ENCODE measurements at places on chromosomes 2 and 18. TPM values are rescaled to one million over a fixed set of nuclear protein-coding genes. Genes with fewer than 3 reads are reported as not detected.
A peak's percentile ranks its signal among the peaks of the same experiment; 100 is the strongest.

DNA sequence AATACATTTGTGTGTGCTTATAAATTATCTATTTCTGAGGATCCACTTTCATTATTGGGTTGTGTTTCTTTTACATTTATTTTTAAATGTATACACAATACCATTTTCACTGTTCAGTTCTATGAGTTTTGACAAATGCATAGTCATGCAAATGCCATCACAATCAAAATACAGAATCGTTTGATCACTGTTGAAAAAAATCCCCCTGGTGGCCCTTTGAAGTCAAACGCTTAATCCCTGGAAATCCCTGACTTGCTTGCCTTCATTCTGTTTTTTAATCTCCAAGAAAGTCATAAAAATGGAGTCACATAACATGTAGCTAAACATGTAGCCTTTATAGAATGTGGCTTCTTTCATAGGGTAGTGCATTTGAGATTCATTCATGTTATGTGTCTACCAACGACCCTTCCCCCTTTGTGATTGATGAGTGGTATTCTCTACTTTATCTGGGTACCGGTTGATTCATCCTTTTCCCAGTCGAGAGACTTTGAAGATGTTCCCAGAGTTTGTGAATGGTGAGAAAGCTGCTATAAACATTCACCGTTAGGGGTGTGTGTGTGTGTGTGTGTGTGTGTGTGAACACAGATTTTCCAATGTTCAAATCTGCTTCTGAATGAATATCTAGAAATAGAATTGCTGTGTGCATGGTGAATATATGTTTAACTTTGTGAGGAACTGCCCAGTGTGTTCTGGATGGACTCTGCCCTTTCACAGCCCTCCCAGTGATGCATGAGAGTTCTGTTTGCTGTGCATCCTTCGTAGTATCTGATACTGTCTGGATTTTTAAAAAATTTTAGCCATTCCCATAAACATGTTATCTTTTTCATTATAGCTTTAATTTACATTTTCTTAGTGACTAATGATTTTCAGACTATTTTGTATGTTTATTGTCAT is 173.6 kb downstream of the GALR1 start:
- H3K36me3 ChIP-seq, result no peaks in the 10 kb centered on the region
- H3K27ac ChIP-seq, result no peak overlapping the region
- no peaks in the 10 kb centered on the region for H3K27me3 ChIP-seq
- H3K4me1 ChIP-seq, result no peaks in the 10 kb centered on the region

DNA sequence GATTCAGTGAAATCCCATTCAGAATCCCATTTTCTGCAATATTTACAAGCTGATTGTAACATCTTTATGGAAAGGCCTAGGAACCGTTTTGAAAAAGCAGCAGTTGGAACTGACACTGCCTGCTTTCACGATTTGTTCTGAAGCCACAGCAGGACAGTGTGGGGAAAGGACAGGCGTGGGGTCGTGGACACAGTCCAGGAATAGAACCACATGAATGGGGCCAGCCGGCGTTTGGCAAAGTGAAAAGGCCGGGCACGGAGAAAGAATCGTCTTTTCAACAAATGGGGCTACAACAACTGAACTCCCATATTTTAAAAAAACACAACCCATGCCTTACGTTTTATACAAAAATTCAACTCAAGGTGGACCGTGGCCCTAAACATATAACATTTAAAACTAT is 69.8 kb downstream of the SLC66A2 start:
- no peak overlapping the region for H3K27ac ChIP-seq
- no peak overlapping the region for H3K4me3 ChIP-seq
- H3K4me1 ChIP-seq, result no peaks in the 10 kb centered on the region
- no peaks in the 10 kb centered on the region for H3K36me3 ChIP-seq

DNA sequence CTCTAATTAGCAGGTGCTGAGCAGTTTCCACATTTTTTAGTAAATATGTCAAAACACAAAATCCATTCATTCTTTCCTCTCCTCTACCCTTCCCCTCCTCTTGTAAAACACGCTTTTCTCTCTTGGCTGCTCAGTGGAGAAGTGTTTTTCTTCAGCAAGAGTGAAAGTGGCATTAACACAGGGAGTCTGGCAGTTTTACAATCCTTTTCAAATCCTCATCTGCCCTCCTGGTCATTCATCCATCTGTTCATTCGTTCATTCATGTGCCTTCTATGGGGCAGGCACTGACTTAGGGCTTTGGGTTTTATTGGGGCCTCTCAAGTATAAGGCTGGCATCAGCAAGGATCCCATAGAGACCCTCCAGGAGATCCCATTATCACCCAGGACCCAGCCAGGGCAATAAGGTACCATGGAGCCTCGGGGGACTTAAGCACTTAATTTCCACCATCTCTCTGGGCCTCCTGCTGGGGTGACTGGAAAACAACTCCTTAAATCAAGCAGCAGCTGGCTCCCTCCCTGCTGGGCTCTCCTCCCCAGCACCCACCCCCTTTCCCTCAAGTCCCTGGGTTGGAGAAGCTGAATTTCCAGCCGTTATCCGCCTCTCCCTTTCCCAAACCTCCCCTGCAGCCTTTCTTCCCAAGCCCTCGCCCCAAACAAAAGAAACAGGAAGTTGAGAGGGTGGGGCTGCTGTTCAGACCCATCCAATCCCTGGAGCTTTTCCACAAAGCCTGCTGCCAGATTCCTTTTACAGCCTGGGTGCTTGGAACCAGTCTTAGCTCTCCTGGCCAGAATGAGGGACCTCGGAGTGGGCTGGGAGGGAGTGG is 32.6 kb downstream of the MARCHF4 start:
- no peak overlapping the region for H3K4me3 ChIP-seq
- H3K27ac ChIP-seq, result no peak overlapping the region
- no peaks in the 10 kb centered on the region for H3K27me3 ChIP-seq
- no peak for DNase-seq

Gene UGT1A4
- not detected for total RNA-seq

- H3K36me3 ChIP-seq, result no peaks in the 10 kb centered on the region
- no peaks in the 10 kb centered on the region for H3K27me3 ChIP-seq
- no peak within 1 kb of the TSS for H3K27ac ChIP-seq
Observed at GRCh38 chr2:79025421-79025820, at the start of gene REG3G. Gene REG3G (plus strand): TSS chr2:79025702. CDS start chr2:79026094, 392 bp downstream.

GRCh38 chr2:10079266-10079869 is 843 bp downstream of the CYS1 start:
- DNase-seq, result no peak
- peaks cover 17% of the 10 kb centered on the region for H3K4me1 ChIP-seq
- peaks cover 55% of the 10 kb centered on the region for H3K27me3 ChIP-seq
- H3K4me3 ChIP-seq, result peak overlapping the region; percentile 52

All from upper lobe of right lung (tissue), 1 donor.